ENCODE measurements at places on chromosomes 12 and 14. TPM values are rescaled to one million over a fixed set of nuclear protein-coding genes. Genes with fewer than 3 reads are reported as not detected.

PRB2 gene
- not detected for total RNA-seq

NT5DC3 gene
- 2.8 TPM for total RNA-seq

ADAM21 gene
- total RNA-seq: 0.48 TPM

TAS2R50 gene
- total RNA-seq: 0.22 TPM

KDM2B gene
- 10.3 TPM for total RNA-seq

RAD9B gene
- 0.67 TPM for total RNA-seq

NYNRIN gene
- 8.8 TPM for total RNA-seq

ACTR6 gene
- total RNA-seq: 18.7 TPM

RPGRIP1 gene
- 0.27 TPM for total RNA-seq

NGB gene
- total RNA-seq: not detected

RERG gene
- 4.1 TPM for total RNA-seq

TESPA1 gene
- total RNA-seq: 0.59 TPM

ANKS1B gene
- total RNA-seq: 1.2 TPM

SLC8A3 gene
- total RNA-seq: 0.16 TPM

PRICKLE1 gene
- 14.4 TPM for total RNA-seq

GPR135 gene
- total RNA-seq: 1.4 TPM

KRT72 gene
- total RNA-seq: not detected

CDCA3 gene
- total RNA-seq: 1.3 TPM

ST8SIA1 gene
- total RNA-seq: 3.3 TPM

PKP2 gene
- 400 TPM for total RNA-seq

PPFIA2 gene
- 0.35 TPM for total RNA-seq

TRIM9 gene
- 0.40 TPM for total RNA-seq

LRCOL1 gene
- total RNA-seq: not detected

GALNT8 gene
- 2.9 TPM for total RNA-seq

GRIN2B gene
- 0.03 TPM for total RNA-seq

POTEM gene
- not detected for total RNA-seq

LMNTD1 gene
- total RNA-seq: not detected

RPL10L gene
- not detected for total RNA-seq

SLC39A5 gene
- total RNA-seq: not detected

HOXC6 gene
- 0.30 TPM for total RNA-seq

RNASE7 gene
- not detected for total RNA-seq

RFX4 gene
- not detected for total RNA-seq

Data from Right ventricle myocardium superior (tissue), 1 donor.